ENCODE measurements at places on chromosomes 7 and 10. TPM values are rescaled to one million over a fixed set of nuclear protein-coding genes. Genes with fewer than 3 reads are reported as not detected.

The CPN1 gene
- not detected for polyA plus RNA-seq

The UCMA gene
- not detected for polyA plus RNA-seq

The CDNF gene
- polyA plus RNA-seq, result 1.2 TPM

The SEMA3D gene
- polyA plus RNA-seq, result 48.7 TPM

The AEBP1 gene
- polyA plus RNA-seq, result 105 TPM

The MYH16 gene
- polyA plus RNA-seq, result 0.41 TPM

Measured in SK-N-SH (cell line).